ENCODE measurements at places on chromosomes 12 and 14. TPM values are rescaled to one million over a fixed set of nuclear protein-coding genes. Genes with fewer than 3 reads are reported as not detected.

- no peak overlapping the region for H3K4me3 ChIP-seq
- H3K4me1 ChIP-seq, result no peaks in the 10 kb centered on the region
- H3K27me3 ChIP-seq, result no peaks in the 10 kb centered on the region
- DNase-seq, result no peak
- no peak overlapping the region for H3K27ac ChIP-seq
These were observed 182.8 kb downstream of the ADGRD1 start for GRCh38 chr12:131136539-131136872.

The GLIPR1L1 gene
- total RNA-seq, result not detected

The BIN2 gene
- not detected for total RNA-seq

The KRT75 gene
- total RNA-seq, result not detected

- H3K27ac ChIP-seq, result no peak overlapping the region
- peak; percentile 83 for DNase-seq
- H3K27me3 ChIP-seq, result no peaks in the 10 kb centered on the region
These were observed 136.4 kb downstream of the CEP128 start for GRCh38 chr14:80805136-80805535.

The FERMT2 gene
- 217 TPM for total RNA-seq

DNA sequence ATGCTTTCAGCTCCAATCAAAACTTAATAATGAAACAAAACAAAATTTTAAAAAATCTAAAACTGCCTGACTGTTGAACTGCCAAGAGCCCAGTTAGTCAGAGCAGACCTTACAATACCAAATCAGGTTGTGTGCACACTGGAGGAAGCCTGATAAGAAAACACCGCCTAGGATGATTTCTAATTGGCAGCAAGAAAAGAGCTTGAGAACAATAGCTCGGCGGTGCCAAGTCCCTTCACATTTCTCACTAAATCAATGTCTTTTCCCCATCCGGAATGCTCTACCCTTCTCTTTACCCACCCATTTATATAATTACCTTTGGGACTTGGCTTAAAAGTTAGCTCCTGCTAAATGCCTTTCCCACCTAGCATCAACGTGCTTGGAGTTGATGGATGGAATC lies 256.7 kb downstream of the C12orf75 start:
- no peak overlapping the region for H3K27ac ChIP-seq
- peaks cover 8% of the 10 kb centered on the region for H3K27me3 ChIP-seq
- no peak overlapping the region for H3K4me3 ChIP-seq
- H3K36me3 ChIP-seq, result no peaks in the 10 kb centered on the region
- no peak for DNase-seq
- no peaks in the 10 kb centered on the region for H3K4me1 ChIP-seq

The LUM gene
- 46.1 TPM for total RNA-seq

DNA sequence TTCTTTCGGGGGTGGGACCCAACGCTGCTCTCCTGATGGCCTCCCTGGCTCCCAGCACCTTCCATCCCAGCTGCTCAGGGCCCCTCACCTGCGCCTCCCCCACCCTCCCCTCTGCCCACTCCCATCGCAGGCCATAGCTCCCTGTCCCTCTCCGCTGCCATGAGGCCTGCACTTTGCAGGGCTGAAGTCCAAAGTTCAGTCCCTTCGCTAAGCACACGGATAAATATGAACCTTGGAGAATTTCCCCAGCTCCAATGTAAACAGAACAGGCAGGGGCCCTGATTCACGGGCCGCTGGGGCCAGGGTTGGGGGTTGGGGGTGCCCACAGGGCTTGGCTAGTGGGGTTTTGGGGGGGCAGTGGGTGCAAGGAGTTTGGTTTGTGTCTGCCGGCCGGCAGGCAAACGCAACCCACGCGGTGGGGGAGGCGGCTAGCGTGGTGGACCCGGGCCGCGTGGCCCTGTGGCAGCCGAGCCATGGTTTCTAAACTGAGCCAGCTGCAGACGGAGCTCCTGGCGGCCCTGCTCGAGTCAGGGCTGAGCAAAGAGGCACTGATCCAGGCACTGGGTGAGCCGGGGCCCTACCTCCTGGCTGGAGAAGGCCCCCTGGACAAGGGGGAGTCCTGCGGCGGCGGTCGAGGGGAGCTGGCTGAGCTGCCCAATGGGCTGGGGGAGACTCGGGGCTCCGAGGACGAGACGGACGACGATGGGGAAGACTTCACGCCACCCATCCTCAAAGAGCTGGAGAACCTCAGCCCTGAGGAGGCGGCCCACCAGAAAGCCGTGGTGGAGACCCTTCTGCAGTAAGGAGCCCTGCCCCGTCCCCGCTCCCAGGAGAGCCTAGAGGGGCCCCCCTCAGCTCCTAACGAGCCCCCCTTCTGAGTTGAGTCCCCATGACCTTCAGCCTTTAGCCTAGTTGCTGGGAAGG lies at the start of gene HNF1A:
Gene HNF1A, plus strand, starts transcription at position 248 of the 924 bp plus-strand sequence. Its CDS starts 226 bp downstream, at position 474.
- H3K36me3 ChIP-seq, result no peaks in the 10 kb centered on the region
- peaks cover 7% of the 10 kb centered on the region for H3K27me3 ChIP-seq
- no peak within 1 kb of the TSS for H3K4me3 ChIP-seq
- no peak within 1 kb of the TSS for H3K27ac ChIP-seq
- no peaks in the 10 kb centered on the region for H3K4me1 ChIP-seq
- DNase-seq, result no peak

The GDF11 gene
- 2.7 TPM for total RNA-seq

- no peak for DNase-seq
- H3K36me3 ChIP-seq, result no peaks in the 10 kb centered on the region
- H3K4me1 ChIP-seq, result no peaks in the 10 kb centered on the region
- no peak overlapping the region for H3K27ac ChIP-seq
- no peak overlapping the region for H3K4me3 ChIP-seq
- H3K27me3 ChIP-seq, result no peaks in the 10 kb centered on the region
These were observed 201.9 kb downstream of the PHETA1 start for GRCh38 chr12:111166779-111167540.

The SPIC gene
- not detected for total RNA-seq

The GARIN6 gene
- total RNA-seq, result not detected

DNA sequence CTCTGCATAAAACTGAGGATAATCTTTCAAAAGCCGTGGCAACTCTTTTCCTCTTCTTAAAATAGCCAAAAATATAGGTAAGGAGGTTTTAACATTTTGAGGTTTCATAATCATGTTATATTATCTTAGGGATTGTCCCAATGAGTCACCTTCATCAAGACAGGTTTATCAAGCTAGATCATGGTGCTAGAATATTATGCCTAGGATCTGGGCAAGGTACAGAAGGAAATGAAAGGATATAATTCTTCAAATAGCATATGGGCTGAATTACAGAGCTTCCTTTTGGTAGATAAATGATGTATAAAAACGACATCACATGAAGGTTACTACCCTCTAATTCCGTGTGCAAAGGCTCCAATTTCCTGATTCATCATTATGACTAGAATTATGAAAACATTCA lies 28.6 kb upstream of the TBC1D15 start:
- no peaks in the 10 kb centered on the region for H3K36me3 ChIP-seq
- H3K4me1 ChIP-seq, result no peaks in the 10 kb centered on the region
- no peak for DNase-seq
- H3K4me3 ChIP-seq, result no peak overlapping the region
- peaks cover 2% of the 10 kb centered on the region for H3K27me3 ChIP-seq
- no peak overlapping the region for H3K27ac ChIP-seq

The DDX24 gene
- total RNA-seq, result 155 TPM

DNA sequence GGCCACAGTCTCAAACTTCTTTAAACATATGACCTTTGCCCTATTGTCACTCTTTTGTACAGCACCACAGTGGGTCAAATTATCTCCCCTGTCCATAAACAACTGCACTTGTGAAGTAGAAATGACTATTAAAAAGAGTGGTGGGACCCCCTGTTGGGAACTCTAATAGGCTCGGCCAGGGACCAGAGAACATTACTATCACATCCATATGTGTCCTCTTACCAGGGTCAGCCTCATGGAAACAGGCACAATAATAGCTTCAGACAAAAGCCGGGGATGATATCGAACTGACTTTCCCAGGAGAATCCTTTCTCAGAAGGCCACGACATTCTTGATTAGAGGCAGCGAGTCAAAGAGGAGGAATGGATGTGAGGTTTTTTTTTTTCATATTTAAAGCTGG lies 96.6 kb downstream of the NKX2-1 start:
- no peak for DNase-seq
- H3K27ac ChIP-seq, result no peak overlapping the region
- no peaks in the 10 kb centered on the region for H3K36me3 ChIP-seq
- H3K4me3 ChIP-seq, result no peak overlapping the region
- no peaks in the 10 kb centered on the region for H3K4me1 ChIP-seq

DNA sequence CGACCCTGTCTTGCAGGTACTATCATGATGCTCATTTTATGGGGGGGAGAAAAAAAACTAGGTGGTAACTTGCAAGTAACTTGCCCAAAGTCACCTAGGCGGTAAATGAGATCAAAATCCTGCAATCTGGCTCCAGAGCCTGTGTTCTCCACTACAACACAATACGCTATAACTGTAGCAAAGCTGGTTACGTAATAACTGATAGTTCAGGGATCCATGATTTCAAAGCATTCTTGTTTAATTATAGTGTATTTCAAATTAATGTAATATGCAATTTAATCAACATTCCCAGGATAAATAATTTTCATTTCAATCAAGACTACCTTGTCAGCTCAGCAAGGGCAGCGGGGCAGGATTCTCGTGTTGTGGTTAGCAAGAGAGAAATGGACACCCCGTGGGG lies 31.7 kb downstream of the BBS10 start:
- H3K27me3 ChIP-seq, result no peaks in the 10 kb centered on the region
- no peaks in the 10 kb centered on the region for H3K36me3 ChIP-seq
- no peak overlapping the region for H3K27ac ChIP-seq
- DNase-seq, result no peak
- peaks cover 5% of the 10 kb centered on the region for H3K4me1 ChIP-seq
- no peak overlapping the region for H3K4me3 ChIP-seq

DNA sequence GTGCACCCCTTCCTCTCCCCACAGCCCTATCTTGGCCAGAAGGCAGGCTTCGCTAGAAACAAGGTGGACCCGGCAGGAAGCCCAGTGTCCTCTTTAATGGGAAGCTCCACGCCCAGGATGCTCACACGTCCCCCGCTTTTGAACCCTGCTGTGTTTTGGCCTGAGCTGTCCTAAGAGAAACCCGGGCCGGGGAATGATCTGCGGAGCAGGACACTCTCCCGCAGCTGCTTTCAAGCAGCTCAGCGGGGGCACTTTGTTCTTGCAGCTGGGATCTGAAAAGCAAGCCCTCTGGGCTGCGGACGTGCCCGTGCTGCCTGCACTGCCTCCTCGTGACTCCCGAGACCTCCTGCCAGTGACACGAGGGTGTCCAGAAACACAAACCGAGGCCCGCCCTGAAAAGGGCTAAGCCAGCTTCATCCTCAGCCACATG lies 30.0 kb downstream of the SCARB1 start:
- H3K4me3 ChIP-seq, result no peak overlapping the region
- DNase-seq, result no peak
- H3K27me3 ChIP-seq, result no peaks in the 10 kb centered on the region
- peaks cover 9% of the 10 kb centered on the region for H3K4me1 ChIP-seq
- no peak overlapping the region for H3K27ac ChIP-seq

DNA sequence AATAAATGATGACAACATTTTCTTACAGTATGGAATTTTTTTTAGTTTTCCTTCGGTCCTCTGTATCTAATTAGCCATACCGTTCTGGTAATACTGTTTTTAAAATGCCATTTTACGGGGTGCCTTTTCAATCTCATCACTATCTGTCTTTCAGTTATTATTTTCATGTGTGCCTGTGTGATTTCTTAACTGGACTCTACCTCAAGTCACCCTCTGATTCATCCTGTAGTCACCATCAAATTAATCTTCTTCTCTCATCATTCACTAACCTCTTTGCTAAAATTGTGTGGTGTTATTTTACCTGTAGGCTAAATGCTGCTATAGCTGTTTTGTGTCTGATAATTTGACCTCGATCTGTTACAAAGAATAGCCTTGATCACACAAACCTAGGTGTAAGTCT lies 16.0 kb upstream of the CCT2 start:
- no peak overlapping the region for H3K4me3 ChIP-seq
- H3K4me1 ChIP-seq, result peaks cover 2% of the 10 kb centered on the region
- H3K36me3 ChIP-seq, result peaks cover 19% of the 10 kb centered on the region

The YARS2 gene
- 21.9 TPM for total RNA-seq

The CAND1 gene
- 91.4 TPM for total RNA-seq

DNA sequence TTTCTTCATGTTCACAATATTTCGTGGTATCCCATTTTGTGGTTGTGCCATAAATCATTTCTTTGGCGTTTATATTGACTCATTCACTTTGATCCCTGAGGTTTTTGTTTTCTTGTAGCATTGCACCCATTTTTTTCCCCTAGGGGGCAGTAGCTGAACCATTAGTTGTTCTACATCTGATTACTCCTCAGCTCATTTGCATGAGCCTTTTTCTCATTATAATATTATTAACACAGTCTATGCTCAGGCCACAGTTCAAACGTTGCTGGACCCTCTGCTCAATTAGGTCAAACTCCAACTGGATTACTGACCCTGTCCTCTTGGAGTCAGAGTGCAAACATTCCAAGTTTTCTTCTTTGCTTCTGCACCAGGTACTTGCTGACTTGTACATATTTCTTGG lies 475.4 kb upstream of the SEL1L start:
- H3K4me1 ChIP-seq, result no peaks in the 10 kb centered on the region
- H3K4me3 ChIP-seq, result no peak overlapping the region
- H3K27ac ChIP-seq, result no peak overlapping the region

DNA sequence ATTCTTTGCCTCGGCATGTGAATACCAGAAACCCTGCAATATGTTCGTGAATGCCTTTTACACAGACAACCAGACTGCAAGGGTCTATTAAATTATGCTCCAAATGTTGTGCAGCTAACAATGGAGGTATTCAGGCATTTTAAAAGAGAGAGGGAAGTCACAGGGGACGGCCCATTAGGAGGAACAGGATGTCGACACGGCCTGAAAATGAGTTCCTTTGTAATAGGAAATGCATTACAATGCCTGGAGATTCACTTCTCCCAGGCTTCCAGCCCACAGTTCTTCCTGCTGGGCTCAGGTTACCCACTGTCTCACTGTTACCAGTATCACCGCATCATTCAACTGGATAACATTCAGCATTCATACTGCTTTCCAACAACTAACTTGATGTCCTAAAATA lies 2.5 kb downstream of the DUSP6 start:
- peak overlapping the region; percentile 1 for H3K27ac ChIP-seq
- peaks cover 11% of the 10 kb centered on the region for H3K36me3 ChIP-seq
- peak overlapping the region; percentile 91 for H3K4me3 ChIP-seq
- H3K27me3 ChIP-seq, result no peaks in the 10 kb centered on the region
- H3K4me1 ChIP-seq, result peaks cover 9% of the 10 kb centered on the region
- peak; percentile 81 for DNase-seq

GRCh38 chr12:64102339-64102738 lies 119.8 kb downstream of the KICS2 start:
- peaks cover 22% of the 10 kb centered on the region for H3K36me3 ChIP-seq
- no peak overlapping the region for H3K27ac ChIP-seq
- H3K27me3 ChIP-seq, result no peaks in the 10 kb centered on the region
- DNase-seq, result no peak
- H3K4me1 ChIP-seq, result peaks cover 13% of the 10 kb centered on the region
